ENCODE measurements at places on chromosomes 16 and 17. TPM values are rescaled to one million over a fixed set of nuclear protein-coding genes. Genes with fewer than 3 reads are reported as not detected.

FBXO39 gene
- not detected for total RNA-seq

AMDHD2 gene
- 16.1 TPM for total RNA-seq

CRISPLD2 gene
- 3.2 TPM for total RNA-seq

CCDC182 gene
- total RNA-seq: not detected

ARHGAP44 gene
- total RNA-seq: 2.7 TPM

KCNH4 gene
- 0.39 TPM for total RNA-seq

KRTAP4-1 gene
- total RNA-seq: 0.25 TPM

FAM20A gene
- 0.18 TPM for total RNA-seq

SMTNL2 gene
- 0.36 TPM for total RNA-seq

BAHCC1 gene
- total RNA-seq: 15.2 TPM

TBC1D3K gene
- total RNA-seq: not detected

KIAA0753 gene
- 20.5 TPM for total RNA-seq

TMEM204 gene
- not detected for total RNA-seq
